ENCODE measurements at places on chromosomes 13 and 19. TPM values are rescaled to one million over a fixed set of nuclear protein-coding genes. Genes with fewer than 3 reads are reported as not detected.

- DNase-seq: no peak
These were observed 1.1 kb downstream of the ZNF600 start for GRCh38 chr19:52785506-52785905.

GRCh38 chr13:98225036-98225940 lies 48.2 kb upstream of the RNF113B start:
- DNase-seq: no peak

DNA sequence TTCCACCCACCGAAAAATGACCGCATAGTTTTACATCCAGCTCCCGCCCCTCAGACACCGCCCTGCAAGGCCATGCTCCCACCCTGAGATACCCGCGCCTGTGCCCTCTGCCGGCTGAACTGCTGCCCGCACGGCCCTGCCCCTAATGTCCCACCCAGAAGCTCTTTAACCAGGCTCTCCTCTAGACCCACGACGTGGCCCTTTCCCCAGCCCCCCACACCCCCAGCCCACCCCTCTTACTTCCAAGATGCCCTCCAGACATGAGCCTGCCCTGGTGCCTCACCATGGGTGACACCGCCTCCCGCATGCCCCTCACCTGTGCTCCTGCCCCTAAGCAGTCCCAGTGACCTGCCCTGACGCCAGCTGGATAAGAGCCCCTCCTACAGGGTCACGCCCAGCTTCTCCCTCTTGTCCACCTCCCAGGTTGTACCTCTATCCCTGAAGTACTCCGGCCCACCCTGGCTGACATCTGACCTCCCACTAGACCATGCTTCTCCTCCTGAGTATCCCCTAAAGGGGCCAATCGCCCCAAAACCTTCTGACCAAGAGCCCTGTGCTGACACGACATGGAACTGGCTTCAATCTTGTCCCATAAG lies 51.2 kb downstream of the COLGALT1 start:
- no peak for DNase-seq

DNA sequence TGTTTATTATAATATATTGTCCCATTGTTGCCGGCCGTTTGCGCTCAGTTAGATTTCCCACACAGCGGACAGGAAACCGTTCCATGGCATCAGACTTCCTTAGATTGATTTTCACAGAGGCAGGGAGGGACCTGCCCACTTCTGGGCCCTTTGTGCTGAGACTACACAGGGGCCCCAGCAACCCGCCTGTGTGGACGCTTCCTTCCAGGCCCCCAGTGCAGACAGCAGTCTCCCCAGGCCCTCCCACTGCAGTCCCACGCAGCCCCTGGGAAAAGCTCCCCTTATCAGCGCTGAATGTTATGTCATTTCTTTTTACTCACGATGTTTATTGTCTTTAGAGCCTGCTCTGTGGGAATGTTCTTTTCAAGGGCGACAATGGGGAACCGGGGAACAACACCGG lies 351.7 kb upstream of the ARGLU1 start:
- DNase-seq: no peak

- DNase-seq: no peak
These were observed 12.8 kb downstream of the MOB3A start for GRCh38 chr19:2083174-2083854.

GRCh38 chr13:66659701-66660467 lies 570.3 kb downstream of the PCDH9 start:
- no peak for DNase-seq

DNA sequence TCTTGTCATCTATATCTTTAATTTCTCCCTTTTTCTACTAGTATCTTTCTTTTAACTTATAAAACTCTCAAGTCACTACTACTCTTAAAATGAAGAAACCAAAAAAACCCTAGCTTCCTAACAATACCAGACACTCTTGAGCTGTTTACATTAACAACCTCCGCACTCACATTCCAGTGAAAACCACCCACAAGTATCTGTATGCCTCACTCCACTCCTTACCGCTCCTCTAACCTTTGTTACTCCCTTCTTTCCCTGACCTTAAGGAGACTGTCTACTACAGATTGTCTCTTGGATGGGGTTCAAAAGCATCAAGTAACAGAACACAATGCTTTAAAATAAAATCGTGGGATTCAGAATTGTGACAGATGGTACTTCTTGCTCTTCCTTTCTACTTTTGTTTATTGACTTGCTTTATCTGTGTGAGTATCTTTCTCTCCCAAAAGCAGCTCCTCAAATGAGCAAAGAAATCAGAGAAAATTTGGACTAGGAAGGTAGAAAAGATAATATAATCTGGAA lies 110.0 kb upstream of the FBXL3 start:
- no peak for DNase-seq

DNA sequence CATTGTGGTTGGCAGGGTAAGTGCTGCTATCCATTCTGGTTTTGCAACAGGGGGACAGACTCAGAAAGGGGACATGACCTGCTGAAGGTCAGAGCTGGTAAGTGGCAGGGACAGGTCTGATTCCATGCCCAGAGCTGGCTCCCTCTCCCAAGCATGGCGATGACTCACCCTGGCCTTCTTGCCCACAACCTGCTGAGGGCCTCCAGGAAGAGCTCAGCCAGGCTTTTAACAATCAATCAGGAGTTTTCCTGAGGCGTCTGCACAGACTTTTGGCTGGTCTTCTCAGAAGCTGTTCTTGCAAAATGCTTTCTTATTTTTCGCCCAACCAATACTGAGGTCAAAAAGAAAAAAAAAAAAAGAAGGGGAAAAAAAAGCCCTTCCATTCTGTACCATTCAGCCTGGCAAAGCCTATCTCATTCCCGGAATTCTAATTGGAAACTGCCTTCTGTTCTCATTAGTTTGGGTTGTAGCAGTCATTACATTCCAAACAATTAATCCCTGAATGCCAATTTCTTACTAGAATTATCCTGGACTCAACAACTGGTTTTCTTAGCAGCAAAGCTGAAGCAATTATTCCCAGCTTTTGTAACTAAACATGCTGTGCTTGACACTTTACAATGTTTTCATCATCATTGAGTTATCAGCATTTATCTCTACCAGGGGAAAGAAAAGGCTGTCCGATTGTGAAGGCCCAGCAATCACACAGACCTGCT lies 17.7 kb downstream of the SIAH3 start:
- DNase-seq: peak; percentile 6

DNA sequence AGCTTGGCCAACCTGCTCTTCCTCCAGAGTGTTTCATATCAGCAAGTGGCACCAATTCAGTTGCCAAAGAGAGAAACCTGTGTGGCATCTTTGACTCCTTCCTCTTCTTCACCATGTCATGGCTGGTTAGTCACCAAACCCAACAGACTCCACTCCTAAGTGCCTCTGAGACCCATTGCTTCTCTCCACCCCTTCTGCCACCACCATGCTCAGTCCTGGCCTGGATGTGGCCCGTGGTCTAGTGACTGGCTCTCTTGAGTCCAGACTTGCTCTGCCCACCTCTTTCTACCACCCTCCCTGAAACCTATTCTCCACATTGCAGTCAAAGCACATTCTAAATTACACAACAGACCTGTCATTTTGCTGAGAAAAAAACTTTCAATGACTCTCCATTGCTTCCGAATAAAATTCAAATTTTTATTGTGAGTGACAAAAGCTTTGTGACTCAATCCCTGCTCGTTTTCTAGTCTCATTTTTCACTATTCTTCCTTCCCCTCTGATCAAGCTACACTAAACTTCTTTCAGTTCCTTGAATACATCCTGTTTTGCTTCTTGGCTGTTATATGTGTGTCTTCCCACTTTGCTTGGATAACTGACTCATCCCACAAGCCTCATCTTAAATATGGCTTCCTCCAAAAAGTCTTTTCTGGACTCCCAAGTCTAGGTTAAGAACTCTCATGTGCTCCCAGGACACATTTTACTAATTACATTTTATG lies 12.0 kb upstream of the TNFSF11 start:
- no peak for DNase-seq

- DNase-seq: no peak
These were observed 69.1 kb downstream of the ARHGEF18 start for GRCh38 chr19:7417671-7418324.

DNA sequence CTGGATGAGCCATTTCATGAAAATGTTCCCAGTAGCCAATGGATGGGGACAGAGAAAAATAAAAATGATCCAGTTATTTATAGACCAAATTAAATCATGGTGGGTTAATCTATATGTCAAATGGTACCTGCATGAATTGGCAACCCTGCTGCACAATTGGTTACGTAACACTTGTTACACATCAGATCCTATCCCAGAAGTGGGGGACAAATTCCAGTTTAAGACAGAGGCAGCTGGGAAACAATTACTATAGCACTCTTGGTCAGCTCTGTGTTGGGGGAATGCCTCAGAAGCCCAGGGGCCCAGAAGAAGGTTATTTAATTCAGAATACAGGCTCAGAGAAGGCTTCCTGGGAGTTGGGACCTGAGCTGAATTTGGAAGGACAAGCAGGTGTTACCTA lies 81.1 kb upstream of the FLT1 start:
- no peak for DNase-seq

DNA sequence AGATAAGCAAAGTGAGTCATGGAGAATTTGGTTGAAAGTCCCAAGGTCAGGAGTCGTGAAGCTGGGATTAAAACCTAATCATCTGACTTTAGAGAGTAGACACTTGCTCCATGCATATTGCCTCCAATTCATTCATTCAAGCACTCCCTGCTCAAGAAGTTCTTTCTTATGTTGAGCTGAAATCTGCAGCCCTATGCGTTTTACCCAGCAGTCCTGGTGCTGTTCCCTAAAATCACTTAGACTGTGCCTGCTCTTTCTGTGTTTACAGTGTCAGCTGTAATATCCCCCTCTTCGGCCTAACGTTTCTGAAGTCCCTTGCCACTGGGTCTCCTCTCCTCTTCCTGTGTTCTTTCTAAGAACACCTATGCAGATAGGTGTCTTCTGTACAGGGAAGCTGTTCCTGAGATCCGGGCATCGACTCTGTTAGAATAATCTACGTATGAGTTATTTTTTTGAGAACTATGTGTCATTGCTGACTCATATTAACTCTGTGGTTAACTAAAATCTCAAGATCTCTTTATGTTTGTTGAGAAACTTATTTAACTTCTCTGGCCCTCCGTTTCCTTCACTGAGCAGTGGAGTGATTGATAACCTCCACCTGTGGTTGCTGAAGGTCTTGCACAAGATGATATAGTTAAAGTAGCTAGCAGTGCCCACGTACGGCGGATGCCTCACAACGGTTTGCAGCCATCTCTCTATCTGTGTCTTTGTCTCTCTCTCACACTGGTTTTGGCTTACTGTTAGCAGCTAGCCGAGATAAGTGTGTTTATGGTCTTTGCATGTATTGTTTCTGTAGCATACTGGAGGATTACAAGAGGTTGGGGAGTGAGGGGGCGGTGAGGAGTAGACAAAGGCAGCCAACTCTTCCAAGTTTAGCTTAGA lies 4.7 kb downstream of the ALOX5AP start:
- DNase-seq: no peak

DNA sequence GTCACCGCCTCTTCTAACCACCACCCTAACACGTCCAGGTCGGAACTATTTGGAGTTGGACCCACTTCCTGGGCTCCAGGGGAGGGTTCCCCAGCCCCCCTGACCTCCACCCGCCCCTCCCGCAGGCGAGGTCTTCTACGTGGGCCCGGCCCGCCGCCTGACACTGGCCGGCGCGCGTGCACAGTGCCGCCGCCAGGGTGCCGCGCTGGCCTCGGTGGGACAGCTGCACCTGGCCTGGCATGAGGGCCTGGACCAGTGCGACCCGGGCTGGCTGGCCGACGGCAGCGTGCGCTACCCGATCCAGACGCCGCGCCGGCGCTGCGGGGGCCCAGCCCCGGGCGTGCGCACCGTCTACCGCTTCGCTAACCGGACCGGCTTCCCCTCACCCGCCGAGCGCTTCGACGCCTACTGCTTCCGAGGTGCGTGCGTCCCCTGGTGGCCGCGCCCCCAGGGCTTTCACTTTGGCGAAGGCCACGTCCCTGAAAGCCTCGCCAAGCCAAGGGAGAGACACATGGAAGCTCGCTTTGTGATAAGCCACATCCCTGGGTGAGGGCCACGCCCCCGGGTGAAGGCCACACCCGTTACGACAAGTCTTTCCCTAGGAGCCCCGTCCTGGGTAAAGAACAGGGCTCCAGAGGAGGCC lies 13.2 kb downstream of the NCAN start:
- no peak for DNase-seq

GRCh38 chr19:12647490-12648071 lies 19.0 kb downstream of the MAN2B1 start:
- no peak for DNase-seq

DNA sequence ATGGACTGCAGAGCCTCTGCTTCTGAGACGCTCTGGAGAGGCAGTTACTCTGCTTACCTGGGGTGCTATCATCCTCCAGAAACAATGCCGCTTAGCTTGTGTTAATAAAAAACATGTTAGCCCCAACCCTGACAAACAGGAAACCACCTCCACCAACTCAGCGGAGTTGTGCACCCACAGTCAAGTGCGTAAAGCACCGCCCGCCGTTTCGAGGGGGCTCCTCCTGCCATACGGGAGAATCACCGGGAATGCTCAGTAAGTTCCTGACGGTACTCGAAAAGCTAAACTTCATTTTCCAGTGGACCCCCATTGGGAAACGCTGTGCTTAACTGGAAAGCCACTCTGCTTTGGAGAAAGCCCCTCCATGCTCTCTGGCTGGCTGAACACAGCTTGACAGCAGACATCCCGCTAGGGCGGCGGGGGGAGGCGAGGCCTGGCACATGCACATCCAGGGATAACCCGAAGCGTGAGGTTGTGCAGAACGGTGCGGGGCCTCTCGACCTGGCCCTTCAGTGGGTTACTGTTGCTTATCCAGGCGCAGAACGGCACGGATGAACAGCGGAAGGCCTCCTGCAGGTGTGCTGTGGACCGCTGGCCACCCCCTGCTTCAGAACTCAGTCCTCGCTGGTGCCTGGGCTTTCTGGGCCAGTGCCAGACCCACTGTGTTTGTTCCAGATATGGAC lies 17.1 kb downstream of the GAS6 start:
- DNase-seq: no peak

DNA sequence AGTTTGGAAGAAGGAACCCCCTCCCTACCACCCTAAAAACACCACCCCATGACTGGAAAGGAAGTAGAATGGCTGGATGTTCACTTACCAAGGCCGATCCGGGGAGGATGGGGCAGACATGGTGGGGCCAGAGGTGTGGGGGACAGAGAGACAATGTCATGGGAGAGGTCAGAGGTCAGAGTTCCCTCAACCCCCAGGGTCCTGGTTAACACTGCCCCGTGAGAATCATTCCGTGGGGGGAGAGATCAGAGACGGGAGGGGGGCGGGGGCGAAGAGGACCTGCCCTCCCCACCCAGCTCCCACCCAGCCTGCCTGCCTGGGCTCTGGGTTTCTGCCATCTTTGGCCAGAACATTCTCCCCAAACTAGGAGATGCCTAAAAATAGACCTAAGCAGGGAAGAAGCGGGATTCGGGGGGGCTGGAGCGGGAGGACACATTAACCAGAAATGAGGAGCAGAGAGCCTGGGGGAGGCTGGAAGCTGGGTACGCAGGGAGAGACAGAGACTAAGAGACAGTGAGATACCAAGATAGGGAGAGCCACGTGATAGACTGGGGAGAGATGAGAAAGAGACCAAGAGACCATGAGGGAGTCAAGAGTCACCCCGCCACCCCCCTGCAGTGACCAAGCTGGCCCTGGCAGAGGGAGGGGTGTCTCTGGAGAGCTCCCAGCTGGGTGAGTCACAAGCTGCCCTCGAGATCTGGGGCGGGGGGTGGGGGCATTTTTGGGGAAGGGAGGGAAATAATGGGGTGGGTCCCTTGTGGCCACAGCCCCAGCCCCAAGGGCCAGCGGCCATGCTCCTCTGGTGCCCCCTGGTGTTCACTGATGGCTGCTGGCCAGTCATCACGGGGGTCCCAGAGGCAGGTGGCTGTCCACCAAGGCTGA lies 6.1 kb upstream of the KANK2 start:
- peak; percentile 52 for DNase-seq

- DNase-seq: no peak
These were observed 361.0 kb downstream of the FGF14 start for GRCh38 chr13:102040812-102041211.

The OR7D2 gene
- total RNA-seq: not detected

The GNG8 gene
- total RNA-seq: not detected

The ZNF135 gene
- total RNA-seq: 9.5 TPM

The EID2B gene
- 1.8 TPM for total RNA-seq

The ZNF266 gene
- total RNA-seq: 21.8 TPM

The ZNF534 gene
- total RNA-seq: 0.20 TPM
